ENCODE measurements at places on chromosomes 16 and 17. TPM values are rescaled to one million over a fixed set of nuclear protein-coding genes. Genes with fewer than 3 reads are reported as not detected.

B9D1 gene
- 50.6 TPM for total RNA-seq

WNT3 gene
- total RNA-seq, result 1.5 TPM

KRTAP9-2 gene
- total RNA-seq, result not detected

RSKR gene
- total RNA-seq, result 21.6 TPM

CEP295NL gene
- total RNA-seq, result 7.9 TPM

C1QTNF8 gene
- not detected for total RNA-seq

PIRT gene
- 6.4 TPM for total RNA-seq

CETP gene
- total RNA-seq, result not detected

TNFRSF17 gene
- total RNA-seq, result not detected

- no peaks in the 10 kb centered on the region for H3K36me3 ChIP-seq
- peaks cover 6% of the 10 kb centered on the region for H3K27me3 ChIP-seq
Measured at GRCh38 chr17:63537991-63538692, 12.1 kb upstream of the DCAF7 start.

GRCh38 chr17:4839965-4840892 lies 7.1 kb downstream of the MINK1 start:
- DNase-seq, result no peak
- H3K4me1 ChIP-seq, result peaks cover 55% of the 10 kb centered on the region
- no peak overlapping the region for H3K4me3 ChIP-seq
- H3K36me3 ChIP-seq, result no peaks in the 10 kb centered on the region
- H3K27me3 ChIP-seq, result no peaks in the 10 kb centered on the region

- H3K4me1 ChIP-seq, result peaks cover 94% of the 10 kb centered on the region
- no peak for DNase-seq
- H3K4me3 ChIP-seq, result no peak overlapping the region
- peak overlapping the region; percentile 89 for H3K27ac ChIP-seq
- H3K36me3 ChIP-seq, result no peaks in the 10 kb centered on the region
Measured at GRCh38 chr17:57902117-57902799, 52.4 kb upstream of the MRPS23 start.

GRCh38 chr16:28196387-28196987 lies 15.3 kb downstream of the XPO6 start:
- H3K36me3 ChIP-seq, result no peaks in the 10 kb centered on the region
- no peak for DNase-seq
- H3K27ac ChIP-seq, result no peak overlapping the region
- H3K4me1 ChIP-seq, result peaks cover 36% of the 10 kb centered on the region

- peaks cover 7% of the 10 kb centered on the region for H3K4me1 ChIP-seq
- H3K4me3 ChIP-seq, result no peak overlapping the region
- H3K36me3 ChIP-seq, result no peaks in the 10 kb centered on the region
- no peak for DNase-seq
- no peaks in the 10 kb centered on the region for H3K27me3 ChIP-seq
- H3K27ac ChIP-seq, result no peak overlapping the region
Measured at GRCh38 chr17:80424878-80425765, 10.2 kb downstream of the ENDOV start.

- H3K4me3 ChIP-seq, result no peak overlapping the region
- H3K36me3 ChIP-seq, result no peaks in the 10 kb centered on the region
- DNase-seq, result no peak
- H3K27ac ChIP-seq, result no peak overlapping the region
Measured at GRCh38 chr16:9345046-9345445, 253.6 kb downstream of the HAPSTR1 start.

DNA sequence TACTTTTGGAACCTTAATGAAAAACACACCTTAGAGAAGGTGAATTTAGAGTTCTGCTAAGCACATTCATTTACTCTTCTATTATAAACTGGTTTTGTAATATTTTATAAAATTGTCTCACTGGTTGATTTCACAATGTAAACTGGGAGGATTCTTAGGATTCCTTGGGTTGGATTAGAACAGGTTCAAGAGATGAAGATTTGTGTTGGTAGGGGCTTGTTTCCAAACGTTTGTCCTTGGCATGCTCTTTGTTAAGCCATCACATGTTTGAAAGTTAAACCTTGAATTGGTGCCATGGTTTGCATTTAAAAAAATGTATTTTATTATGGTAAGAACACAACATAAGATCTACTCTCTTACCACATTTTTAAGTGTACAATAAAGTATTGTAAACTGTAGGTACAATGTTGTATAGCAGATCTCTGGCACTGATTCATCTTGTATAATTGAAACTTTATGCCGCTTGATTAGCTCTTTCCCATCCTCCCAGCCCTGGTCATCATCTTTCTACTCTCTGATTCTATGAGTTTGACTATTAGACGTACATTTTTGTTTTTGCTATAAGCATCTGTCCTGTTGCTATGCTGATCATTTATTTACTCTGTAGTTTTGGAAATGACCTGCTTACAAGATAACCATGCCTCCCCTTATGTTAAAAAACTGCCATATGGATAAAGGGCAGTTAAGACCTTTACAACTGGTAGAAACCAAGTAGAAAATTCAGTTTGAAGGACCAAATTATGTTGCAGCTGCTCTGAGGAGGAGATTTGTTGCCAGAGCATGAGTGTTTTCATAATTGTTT lies 9.6 kb downstream of the FTO start:
- no peak overlapping the region for H3K4me3 ChIP-seq
- H3K4me1 ChIP-seq, result peaks cover 17% of the 10 kb centered on the region
- no peak for DNase-seq
- no peaks in the 10 kb centered on the region for H3K36me3 ChIP-seq
- H3K27me3 ChIP-seq, result no peaks in the 10 kb centered on the region

- no peak for DNase-seq
- H3K27me3 ChIP-seq, result no peaks in the 10 kb centered on the region
- no peaks in the 10 kb centered on the region for H3K4me1 ChIP-seq
Measured at GRCh38 chr17:55909776-55910175, 158.9 kb downstream of the PCTP start.

DNA sequence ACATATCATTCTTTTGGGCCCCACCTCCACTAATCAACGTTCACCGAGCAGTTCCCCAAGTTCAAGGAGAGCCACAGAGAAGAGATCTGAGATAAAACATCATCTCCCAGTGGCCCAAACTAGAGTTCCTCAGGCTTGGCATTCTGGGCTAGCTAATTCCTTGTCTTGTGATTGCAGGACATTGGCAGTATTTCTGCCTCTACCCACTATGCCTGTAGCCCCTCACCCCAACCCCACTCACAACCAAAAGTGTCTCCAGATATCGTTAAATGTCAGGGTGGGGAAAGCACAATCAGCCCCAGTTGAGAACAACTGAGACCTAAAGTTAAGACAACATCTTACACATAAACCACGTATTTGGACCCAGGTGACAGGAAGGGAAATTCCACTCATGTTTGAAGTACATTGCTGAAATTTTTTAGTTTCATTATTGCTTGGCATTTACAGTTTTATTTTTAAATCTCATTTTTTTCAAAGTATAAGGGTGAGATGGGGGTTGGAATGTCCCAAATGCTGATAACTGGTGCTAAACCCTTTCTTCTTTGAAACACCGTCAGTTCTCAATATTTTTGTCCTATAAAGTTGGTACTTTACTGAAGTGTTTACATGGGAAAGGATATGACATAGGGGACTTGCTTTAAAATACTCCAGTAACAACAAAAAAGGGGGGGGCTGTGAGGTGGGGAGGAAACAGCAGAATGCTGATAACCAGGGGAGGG lies 13.6 kb downstream of the ZC3H7A start:
- H3K4me1 ChIP-seq, result peaks cover 47% of the 10 kb centered on the region
- peak overlapping the region; percentile 81 for H3K27ac ChIP-seq
- H3K27me3 ChIP-seq, result no peaks in the 10 kb centered on the region
- peaks cover 5% of the 10 kb centered on the region for H3K36me3 ChIP-seq
- DNase-seq, result no peak

DNA sequence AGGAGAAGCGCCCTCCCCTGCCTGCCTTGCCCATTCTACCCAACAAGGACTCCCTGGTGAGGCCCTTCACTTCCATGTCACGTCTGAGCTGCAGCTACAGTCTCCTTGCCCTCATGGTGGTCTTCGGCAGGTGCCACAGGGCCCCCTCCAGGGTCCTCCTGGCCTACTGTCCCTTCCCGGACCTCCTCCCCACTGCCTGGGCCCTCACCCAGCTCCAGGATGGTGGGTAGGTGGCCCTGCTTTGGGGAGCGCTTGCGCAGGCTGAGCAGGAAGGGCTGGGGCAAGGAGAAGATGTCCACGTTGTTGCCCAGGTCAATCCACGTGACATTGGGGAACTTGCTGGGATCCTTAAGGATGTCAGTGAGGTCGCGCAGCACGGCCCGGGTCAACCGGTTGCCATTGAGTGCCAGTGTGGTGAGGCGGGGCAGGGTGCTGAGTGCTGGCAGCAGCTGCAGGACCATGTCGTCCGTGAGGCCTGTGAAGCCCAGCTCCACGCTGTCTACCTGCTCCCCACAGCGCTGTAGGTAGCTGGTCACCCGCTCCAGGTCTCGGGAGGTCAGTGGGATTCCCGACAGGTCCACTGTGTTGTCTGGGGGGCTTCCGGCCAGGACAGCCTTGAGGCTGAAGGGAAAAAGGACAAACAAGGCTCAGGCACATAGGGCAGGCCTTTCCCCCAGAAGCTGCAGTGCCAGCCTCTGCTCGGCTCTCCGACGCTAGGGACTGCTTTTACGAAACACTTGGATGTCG lies 28.3 kb downstream of the TRPV2 start:
- H3K4me1 ChIP-seq, result peaks cover 55% of the 10 kb centered on the region
- no peak for DNase-seq
- H3K27ac ChIP-seq, result no peak overlapping the region
- no peaks in the 10 kb centered on the region for H3K36me3 ChIP-seq
- no peaks in the 10 kb centered on the region for H3K27me3 ChIP-seq

- H3K4me3 ChIP-seq, result no peak overlapping the region
- no peaks in the 10 kb centered on the region for H3K27me3 ChIP-seq
- H3K4me1 ChIP-seq, result no peaks in the 10 kb centered on the region
- DNase-seq, result no peak
- H3K36me3 ChIP-seq, result no peaks in the 10 kb centered on the region
- H3K27ac ChIP-seq, result no peak overlapping the region
Measured at GRCh38 chr17:78104540-78104941, 24.0 kb downstream of the TMC6 start.
